ENCODE measurements at places on chromosomes 13 and 19.

GRCh38 chr19:48493718-48494401, 17.8 kb downstream of the LMTK3 start:
- DNase-seq: no peak

DNA sequence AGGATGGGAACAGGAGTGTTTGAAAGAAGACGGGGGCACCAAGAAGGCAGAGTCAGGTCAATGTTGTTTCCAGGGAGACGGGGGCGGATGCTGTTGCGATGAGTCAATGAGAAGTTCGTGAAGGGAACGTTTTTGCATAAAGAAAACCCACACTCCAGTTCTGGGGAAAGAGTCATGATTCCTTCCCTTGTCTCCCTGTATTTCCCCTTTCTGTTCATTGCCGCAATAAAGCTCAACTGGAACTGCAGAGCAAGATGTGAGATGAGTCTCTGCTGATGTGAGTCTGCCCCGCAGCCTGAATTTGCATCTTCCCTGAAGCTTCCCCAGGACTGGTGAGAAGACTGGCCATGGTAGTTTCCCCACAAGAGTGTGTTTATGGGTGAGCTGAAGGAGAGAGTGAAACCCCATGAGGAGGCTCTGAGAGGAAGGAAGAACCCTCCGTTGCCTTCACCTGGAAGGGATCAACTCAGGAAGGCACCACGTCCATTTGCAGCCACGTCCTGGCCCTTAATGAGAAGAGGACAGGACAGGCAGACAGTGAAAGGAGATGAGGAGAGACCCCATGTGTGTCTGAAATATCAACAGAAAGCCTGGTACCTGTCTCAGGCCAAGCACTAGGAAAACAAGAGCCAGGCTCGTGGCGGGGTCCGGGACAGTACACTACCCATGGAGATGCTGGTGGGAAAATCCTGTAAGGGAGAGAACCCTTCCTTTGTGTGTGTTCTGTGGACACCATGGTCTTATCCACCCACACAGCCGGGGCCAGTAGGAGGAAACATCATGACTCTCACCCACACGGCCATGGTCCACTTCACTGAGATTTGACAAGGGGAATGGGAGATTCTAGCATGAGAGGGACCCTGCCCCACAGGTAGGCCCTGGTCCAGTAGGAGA, 13.7 kb downstream of the LILRA1 start:
- peak; percentile 91 for DNase-seq

DNA sequence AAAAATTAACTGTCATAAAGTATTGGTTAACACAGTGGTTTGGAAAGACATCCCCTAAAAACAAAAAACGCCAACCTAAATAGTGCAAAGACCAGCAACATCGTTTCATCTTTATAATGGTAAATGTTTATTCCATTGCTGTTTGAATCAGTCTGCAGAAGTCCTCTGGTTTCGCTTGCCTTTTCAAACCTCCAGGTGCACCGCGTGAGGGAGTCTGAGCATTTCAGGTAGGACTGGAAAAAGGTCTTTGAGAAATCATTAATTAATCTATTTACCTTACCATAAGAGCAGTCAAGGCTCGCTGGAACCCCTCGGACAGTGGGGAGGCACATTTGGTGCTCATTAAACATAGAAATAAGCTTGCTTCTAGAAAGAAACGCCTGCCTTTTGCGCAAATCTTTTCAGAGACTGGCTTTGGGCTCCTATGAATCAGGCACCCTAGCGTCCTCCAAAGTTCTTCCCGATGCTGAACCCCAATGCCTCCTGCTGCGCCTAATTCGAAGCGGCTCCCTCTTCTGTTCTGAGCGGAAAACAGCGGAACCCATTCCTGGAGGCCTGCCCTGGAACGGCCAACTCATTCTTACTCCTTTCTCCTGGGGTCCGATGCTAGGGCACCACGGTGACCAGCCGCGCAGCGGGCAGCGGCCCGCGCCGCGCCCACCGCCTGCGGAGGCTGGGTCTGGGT, 951 bp upstream of the MTUS2 start:
- peak; percentile 33 for DNase-seq

- no peak for DNase-seq
Observed at GRCh38 chr19:43575955-43576878, 616 bp downstream of the PINLYP start.

GRCh38 chr13:43963726-43964125, 84.0 kb downstream of the LACC1 start:
- peak; percentile 5 for DNase-seq

GRCh38 chr19:51568456-51568855, 2.6 kb upstream of the ZNF175 start:
- no peak for DNase-seq

DNA sequence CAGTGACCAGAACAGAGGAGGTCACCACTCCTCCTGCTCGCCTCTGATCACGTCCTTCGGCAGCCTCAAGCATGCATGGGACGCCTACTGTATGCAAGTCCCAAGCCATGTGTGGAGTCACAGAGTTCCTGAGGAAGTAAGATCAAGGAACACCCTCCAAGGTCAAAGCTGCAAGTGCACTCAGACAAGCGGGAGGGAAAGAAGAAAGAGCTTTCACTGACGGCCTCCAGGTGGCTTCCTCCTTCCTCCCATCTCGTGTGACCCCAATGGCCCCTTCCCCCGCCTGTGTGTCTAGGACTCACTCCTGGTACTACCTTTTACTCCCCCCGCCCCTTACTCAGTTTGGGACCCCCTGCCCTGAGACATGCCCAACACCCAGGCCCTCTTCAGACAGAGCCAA, 6.1 kb downstream of the HAUS8 start:
- no peak for DNase-seq

GRCh38 chr19:4991996-4992698, 23.2 kb downstream of the KDM4B start:
- DNase-seq: no peak

DNA sequence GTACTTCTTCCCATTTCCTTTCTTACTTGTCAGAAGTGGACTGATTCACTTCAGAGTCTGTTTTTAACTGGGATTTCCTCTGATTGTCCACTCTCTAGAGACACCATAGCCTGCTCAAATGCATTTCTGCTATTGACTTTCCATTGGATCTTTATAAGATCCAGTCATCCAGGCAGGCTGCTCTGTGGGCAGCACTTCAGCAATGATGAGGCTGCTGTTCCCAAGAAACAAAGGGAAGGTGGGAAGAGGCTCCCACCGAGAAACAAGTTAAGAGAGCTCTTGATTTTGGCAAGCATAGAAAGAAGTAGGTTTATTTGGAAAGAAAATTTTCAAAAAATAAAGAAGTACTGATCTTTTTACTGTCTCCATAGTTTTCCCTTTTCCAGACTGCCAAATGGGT, 125.8 kb upstream of the STARD13 start:
- DNase-seq: no peak

GRCh38 chr13:111345682-111346081, 25.2 kb downstream of the TEX29 start:
- DNase-seq: no peak

- no peak for DNase-seq
Observed at GRCh38 chr19:28933039-28933438, 279.9 kb downstream of the UQCRFS1 start.

GRCh38 chr13:69524459-69525150, 583.0 kb upstream of the ATXN8OS start:
- no peak for DNase-seq

DNA sequence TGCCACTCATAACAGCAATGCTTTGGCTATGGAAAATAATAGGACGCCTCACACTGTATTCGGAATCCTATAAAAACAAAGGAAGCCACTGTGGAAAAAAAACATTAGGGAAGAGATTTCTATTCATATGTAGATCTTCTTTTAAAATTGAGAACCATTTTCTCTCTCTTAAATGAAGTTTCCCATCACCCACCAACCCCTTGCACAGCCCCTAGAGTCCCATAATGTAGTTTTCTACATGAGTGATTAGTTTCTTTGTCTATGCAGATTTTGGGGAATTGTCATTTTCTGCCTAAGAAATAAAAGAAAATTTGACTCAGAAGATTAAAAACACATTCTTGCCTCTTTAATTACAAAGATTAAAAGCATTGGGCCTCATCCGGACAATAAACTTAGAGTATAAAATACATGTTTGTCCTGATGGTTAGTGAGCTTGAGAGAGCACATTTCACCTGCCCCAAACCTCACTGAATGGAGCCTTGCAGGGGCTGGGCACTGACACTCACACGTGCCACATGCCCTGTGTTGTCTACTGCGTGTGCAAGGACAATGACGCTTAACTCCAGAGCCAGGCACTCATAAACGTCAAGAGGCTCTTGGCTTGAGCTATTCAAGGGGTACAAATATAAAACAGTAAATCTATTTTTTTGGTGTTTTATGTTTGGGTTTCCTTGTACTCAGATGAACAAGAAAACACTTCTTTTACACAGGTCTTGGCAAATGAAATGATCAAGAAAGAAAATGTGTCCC, 40.0 kb upstream of the KL start:
- DNase-seq: no peak

GRCh38 chr13:31896427-31896826, 135.1 kb upstream of the FRY start:
- DNase-seq: no peak

DNA sequence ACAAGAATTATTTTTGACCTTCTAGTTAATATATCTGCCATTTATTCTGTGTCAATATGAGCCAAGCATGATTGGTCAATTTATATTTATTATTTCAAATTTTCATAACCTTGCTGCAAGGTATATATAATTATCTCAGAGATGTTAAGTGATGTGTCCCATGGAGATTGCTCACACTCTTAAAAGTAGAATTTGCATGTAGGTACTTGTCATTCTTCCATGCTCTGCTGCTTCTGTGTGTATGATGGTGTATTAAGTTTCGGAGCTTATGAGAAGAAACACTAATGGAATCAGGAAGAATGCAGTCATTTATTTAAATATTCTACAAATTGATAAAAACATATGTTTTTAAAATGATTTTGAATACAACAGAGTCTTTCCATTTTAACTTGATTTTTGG, 586.8 kb upstream of the MIR17HG start:
- DNase-seq: no peak

DNA sequence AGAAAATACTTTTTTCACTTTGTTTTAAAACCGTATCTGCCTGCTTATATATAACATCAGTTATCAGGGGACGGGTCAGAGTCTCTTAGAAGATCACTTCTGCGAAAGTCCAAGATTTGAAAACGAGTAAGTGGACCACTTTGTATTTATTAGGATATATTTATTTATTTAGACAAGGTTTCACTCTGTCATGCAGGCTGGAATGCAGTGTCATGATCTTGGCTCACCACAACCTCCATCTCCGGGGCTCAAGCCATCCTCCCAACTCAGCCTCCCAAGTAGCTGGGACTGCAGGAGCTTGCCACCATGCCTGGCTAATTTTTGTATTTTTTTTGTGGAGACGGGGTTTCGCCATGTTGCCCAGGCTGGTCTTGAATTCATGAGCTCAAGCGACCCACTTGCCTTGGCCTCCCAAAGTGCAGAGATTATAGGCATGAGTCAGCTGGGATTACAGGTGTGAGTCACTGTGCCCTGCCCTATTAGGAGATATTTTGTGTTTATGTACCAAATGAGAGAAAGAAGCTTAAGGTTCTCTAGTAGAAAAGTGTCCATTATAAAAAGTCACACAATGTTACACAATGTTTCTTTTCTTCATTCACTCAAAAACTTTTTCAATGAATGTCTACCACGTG, 39.5 kb downstream of the RASL11A start:
- DNase-seq: no peak

GRCh38 chr13:77715233-77715891, 17.9 kb downstream of the SLAIN1 start:
- no peak for DNase-seq

DNA sequence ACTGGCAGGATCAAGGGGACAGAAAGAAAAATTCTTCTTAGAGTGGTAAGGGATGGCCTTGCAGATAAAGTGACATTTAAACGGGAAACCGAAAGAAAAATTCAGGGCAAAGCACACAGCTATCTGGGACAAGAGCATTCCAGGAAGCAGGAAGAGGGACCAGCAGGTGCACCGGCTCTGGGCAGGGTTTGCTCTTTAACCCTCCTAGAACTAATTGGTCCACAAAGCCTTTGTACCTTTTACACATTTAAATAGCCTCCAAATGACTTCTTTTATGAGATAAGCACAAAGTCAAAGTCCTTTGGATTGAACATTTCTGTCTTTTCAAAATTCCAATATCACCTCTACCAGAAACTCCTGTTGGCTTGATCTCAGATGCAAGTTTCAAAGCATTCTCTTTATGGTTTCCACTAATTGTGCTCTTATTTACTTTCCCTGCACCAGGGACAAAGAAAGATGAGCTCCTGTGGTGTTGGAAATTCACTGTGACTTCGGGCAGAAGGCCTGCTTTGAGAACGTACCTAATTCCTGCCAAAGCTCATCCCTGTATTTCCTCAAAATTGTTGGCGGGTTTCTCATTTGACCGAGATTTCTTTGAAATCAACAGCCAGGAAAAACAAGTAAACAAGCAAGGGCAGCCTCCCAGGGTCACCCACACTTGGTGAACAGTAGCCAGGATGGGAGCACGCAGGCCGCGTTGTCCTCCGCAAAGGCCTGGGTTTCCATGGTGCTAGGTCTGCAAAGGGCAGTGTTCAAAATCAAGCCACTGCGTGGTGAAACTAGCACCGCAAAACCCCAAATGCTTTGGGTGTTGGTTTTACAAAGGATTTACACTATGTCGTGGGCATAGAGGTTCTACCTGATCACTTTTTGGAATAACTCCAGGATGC, 98.6 kb downstream of the IRS2 start:
- no peak for DNase-seq

- no peak for DNase-seq
Observed at GRCh38 chr13:67588607-67589006, 358.5 kb upstream of the PCDH9 start.

- DNase-seq: no peak
Observed at GRCh38 chr13:49649244-49649962, 21.1 kb downstream of the ARL11 start.

DNA sequence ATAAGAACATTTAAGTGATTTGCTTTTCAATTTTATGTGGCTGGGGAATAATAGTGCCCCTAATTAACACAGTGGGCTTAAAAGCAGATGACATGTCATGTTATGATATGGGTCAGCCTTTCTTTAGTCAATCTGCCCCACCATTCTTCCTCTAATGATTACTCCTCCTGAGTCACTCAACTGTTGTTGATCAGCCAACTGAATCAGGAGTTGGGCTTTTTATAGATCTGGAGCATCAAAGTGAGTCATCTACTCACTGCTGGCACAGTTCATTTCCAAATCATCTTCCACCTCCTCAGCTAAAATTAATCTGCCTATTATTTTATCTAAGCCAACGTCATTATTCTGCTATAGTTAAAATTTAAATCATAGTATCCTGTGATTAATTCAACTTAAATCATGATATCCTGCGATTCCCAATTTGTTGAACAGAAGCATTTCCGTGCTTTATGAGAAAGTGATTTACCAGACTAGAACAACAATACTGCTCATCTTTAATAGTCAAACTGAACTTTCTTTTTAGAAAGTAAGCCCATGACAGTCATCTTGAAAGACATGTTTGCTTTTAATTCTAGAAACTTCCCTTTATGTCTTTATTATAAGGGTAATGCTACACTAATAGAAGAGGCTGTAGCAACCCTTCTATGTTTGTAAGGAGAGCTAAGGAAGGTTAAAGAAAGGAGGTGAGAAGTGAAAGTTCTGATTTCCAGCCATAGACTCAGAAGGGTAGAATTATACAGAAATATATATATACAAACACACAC, 551.4 kb downstream of the TBC1D4 start:
- no peak for DNase-seq
